ENCODE measurements at places on chromosomes 4 and X.
A peak's percentile ranks its signal among the peaks of the same experiment; 100 is the strongest.

GRCh38 chrX:15564981-15565579, 35.7 kb downstream of the ACE2 start:
- peak; percentile 62 for DNase-seq

- no peak for DNase-seq
These were observed 22.2 kb upstream of the GCNA start for GRCh38 chrX:71556036-71556435.

DNA sequence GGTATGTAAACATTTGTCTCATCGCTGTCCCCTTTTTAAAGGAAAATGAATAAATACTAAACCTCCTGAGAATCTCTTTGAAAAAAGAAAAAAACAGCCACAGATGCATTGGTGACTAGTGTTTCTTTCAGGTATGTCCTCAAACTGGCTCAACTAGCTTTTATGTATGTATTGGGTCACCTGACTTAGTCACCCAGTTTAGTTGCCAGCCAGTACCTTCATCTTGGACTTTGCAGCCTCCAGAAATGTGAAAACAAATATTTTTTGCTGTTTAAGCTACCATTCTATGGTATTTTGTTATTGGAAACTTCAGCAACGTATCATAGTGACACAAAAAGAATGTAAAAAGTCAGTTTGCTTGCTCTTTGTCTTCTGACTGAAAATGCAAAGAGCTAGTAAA, 1263.5 kb downstream of the FAM133A start:
- DNase-seq, result no peak

DNA sequence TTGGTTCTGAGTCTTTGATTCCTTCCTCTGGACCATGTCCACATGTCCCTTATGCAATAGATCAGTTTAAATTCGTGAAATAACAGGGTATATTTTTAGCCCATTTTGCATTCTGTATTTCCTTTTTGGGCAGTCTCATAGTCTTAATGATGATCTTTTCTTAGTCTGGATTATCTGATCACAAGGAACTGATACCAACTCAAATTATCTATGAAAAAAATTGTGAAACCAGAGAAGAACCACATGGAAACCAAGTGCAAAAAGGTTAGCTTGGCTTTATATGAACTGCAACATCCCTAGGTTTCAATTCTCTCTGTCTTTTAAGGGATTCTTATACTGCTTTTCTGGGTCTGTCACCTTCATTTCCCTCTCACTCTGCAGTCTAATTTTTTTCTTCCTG, 608.6 kb upstream of the AADAT start:
- no peak for DNase-seq

DNA sequence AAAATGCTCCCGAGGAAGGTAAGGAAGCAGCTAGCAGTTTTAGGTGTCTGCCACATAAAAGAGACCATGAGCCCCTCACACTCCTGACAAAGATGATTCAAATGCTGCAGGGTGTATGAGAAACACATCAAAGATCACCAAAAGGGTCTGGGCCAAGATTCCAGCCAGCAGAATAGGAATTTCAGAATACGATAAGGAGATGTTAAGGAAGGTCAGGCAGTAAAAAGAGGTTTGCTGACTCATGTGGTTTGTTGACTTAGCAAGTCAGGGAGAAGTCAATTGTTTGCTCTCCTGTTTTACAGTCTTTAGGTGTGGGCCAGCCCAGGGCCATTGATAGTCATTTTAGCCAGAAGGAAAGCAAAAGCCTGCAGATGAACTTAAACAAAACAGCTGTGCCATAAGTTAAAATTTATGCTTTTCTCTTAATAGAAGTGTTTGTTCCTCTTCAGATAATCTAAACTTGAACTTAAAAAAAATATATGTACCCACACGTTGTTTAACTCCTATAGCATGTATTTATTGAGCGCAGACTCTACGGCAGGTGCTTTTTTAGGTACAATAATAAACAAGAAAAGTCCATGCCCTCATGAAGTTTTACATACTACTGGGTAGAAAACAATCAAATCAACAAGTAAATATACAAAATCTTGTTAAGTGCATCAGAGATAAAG, 115.6 kb downstream of the CAMK2D start:
- DNase-seq, result peak; percentile 92

DNA sequence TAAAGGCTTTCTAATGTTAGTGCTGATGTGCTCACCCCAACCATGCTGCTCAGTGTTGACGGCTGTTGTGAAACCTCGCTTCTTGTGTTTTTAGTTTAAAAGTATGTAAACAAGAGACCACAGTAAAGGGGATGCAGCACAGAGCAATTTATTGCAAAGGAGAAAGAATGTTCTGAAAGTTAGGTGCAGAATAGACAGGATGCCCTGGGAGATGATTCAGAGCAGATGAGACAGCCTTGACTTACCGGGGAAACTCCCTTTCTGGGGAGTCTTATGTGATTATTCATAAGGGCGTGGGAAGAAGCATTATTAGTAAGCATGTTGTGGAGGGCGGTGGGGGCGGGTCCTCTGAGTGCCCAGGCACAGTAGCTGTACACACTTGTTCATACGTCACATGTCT, 47.7 kb downstream of the EVC start:
- DNase-seq, result no peak

- no peak for DNase-seq
These were observed 321 bp upstream of the HPRT1 start for GRCh38 chrX:134459683-134460004.

- no peak for DNase-seq
These were observed 135.9 kb upstream of the EOLA2 start for GRCh38 chrX:150074175-150074574.

DNA sequence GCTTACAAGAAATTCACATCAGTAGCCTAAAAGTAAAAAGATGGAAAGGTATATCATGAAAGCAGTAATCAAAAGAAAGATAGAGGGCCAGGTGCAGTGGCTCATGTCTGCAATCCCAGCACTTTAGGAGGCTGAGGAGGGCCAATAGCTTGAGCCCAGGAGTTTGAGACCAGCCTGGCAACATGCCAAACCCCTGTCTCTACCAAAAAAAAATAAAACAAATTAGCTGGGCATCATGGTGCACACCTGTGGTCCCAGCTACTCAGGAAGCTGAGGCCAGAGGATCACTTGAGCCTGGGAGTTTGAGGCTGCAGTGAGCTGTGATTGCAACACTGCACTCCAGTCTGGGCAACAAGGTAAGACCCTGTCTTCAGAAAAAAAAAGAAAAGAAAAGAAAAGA, 55.5 kb downstream of the GSPT2 start:
- DNase-seq, result no peak

GRCh38 chr4:109908731-109909130, 4.0 kb upstream of the EGF start:
- DNase-seq, result peak; percentile 67

GRCh38 chr4:71752383-71753042, 31.4 kb downstream of the GC start:
- peak; percentile 14 for DNase-seq

DNA sequence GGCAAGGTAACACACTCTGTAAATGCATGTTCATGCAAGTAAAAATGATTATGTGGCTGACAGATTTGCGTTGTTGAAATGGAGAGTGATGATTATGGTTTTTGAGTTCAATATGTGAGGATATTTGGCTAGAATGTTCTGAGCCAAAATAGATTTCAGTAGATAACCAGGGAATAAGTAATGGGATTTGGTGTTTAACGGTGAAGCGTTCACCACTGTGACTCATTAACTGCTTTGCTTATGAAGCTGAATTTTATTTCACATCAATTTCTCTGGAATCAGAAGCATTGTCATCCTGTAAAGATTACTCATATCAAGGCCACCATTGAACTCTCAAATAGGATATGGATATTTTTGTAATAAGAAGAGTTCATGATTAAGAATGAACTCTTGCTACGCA, 11.7 kb downstream of the AFP start:
- DNase-seq, result no peak

DNA sequence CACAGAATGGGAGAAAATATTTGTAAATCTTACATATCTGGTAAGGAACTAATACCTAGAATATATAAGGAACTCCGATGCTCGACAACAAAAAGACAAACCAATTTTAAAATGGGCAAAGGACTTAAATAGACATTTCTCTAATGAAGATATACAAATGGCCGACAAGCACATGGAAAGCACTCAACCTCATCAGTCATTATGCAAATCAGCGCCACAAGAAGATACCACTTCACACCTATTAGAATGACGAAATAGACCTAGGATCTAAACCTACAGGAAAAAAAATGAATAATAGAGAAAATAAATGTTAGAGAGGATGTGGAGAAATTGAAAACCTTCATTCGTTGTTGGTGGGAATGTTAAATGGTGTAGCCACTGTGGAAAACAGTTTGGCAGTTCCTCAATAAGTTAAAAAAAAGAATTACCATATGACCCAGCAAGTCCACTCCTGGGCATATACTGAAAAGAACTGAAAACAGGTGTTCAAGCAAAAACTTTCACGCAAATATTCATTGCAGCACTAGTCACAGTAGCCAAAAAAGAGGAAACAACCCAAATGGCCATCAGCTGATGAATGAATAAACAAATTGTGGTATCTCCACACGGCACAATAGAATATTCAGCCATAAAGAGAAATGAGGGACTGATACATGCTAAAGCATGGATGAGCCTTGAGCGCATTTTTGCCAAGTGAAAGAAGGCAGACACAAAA, 57.3 kb upstream of the WDR19 start:
- no peak for DNase-seq

GRCh38 chr4:37594099-37594498, 92.1 kb downstream of the RELL1 start:
- no peak for DNase-seq

DNA sequence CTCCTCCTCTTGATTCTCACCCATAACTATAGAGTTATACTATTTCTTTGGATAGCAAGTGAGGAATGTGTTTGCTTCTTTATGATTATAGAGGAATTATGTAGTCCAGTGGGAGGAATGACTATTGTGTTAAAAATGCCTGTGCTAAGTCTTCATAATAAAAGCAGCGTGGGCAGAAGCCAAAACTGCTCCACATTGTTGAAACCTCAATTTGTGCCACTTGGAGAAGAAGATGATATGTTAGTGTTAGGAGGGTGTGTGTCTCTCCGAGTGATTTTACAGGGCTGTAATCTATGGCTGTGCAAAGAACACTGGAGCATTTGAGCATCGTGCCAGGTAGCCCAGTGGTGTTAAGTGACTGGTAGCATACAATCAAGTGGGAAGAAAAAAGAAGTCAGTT, 74.3 kb downstream of the FRAS1 start:
- peak; percentile 38 for DNase-seq

DNA sequence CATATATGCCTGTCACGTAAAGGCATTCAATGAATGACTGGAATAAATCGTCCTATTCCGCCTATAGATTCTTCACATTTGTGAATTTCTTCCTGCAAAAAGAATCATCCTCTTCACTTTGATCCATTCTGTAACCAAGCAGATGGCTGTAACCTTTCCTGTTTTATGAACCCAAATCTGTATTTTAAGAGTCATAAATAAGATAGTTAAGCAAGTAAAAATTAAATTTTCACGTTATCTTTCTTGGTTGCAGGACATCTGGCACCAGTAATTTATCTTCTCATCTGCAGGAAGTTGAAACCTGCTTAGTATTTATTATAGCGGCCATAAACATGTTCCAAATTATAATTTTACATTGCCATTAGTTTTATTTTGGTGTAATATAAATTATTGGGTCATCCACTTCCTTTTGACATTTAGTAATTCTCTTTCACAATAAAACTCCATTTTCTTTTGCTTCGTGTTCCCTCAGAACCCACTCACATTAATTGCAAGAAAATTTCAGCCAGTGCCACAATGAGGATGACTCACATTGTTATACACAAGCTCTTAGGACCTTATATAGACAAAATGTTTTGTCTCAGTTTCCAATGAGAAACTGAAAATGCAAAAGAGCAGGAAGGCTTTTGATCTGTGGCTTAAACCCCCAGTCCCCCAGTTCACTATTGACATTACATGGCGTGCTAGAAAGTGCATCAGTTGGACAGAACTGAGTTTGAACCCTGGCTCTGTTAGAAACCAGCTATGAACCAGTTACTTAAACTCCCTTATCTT, 51.1 kb downstream of the TMEM156 start:
- no peak for DNase-seq

GRCh38 chr4:168884251-168885124, 125.6 kb downstream of the CBR4 start:
- DNase-seq, result no peak

DNA sequence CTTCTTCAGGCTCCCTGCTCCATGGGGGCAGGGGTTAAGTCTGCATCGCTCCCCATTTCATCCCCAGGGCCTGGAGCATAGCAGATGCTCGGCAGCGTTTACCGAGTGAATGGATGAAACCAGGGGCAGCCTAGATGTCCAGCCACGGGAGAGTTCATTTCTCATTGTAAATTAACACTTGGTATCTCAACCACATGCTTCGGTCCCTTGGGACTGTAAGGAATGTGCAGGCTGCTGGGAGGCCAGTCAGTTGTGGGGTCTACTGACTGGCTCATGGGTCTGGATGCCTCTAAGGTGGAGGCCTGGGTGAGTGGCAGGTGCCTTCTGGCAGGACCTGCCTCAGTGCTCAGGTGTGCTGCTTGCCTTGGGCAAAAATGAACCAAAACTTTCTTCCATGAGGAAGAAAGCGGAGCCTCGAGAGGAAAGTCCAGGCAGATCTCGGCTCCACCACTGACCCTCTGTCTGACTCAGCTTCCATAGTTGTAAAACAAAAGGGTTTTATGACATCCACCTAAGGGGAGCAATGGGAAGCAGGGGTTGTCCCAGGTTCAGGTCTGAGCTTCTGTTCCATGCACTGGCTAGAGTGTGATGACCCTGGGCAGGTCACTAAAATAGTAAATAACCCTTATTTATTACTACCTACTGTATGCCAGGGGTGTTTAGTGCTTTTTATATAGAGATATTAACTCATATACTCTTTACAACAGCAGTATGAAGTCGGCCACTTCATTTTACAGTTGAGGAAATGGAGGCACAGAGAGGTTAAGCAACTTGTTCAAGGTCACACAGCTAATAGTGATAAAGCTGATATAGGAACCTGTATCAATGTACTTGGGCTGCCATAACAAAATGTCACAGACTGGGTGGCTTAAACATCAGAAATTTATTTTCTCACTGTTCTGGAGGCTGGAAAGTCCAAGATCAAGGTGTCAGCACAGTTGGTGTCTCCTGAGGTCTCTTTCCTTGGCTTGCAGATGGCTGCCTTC, 144.3 kb upstream of the STX18 start:
- DNase-seq, result no peak

- no peak for DNase-seq
These were observed 12.2 kb downstream of the IL13RA1 start for GRCh38 chrX:118739577-118739976.

GRCh38 chrX:119036107-119037029, 36.4 kb upstream of the CT47C1 start:
- no peak for DNase-seq

DNA sequence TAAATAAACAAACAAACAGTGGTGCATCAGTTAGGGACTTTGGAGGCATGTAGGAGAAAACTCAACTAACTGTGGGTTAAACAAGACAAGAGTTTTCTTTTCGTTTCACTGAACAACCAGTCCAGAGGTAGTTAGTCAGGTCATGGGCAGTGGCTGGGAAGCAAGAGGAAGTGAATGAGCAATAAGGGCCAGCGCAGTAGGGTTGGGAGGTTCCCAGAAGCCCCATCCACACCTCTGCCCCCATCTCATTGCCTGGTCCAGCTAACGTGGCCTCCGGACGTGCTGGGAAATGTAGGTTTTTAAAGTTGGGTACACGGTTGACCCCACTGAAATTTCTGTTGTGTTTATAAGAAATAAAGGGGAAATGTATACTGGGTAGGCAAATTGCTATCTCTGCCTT, 8.7 kb downstream of the GLOD5 start:
- no peak for DNase-seq

- DNase-seq, result no peak
These were observed 2.5 kb upstream of the UGT2A3 start for GRCh38 chr4:68954126-68954525.

Measured in LNCaP clone FGC (cell line).